ENCODE measurements at places on chromosomes 2 and 18.

- DNase-seq = peak; percentile 53
Observed at GRCh38 chr2:197107291-197108269, 181.1 kb upstream of the PGAP1 start.

DNA sequence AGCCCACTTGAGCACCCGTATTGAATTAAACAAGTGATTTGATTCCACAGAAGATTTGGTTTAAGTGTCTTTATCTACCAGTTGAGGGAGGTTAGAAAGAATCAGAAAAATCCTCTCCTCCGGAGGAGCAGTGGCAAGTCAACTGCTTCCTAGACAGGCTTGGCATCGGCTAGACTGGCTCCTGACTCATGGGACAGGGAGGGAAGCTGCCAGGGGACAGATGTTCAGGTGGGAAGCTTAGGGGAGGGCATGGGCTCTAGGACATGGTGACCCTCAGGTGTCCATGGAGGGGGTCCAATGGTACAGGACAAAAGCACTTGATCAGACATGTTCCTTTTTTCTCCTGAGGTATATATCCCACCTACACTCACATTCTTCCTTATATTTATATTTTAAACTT is 119.3 kb upstream of the IL1R2 start:
- DNase-seq = no peak

DNA sequence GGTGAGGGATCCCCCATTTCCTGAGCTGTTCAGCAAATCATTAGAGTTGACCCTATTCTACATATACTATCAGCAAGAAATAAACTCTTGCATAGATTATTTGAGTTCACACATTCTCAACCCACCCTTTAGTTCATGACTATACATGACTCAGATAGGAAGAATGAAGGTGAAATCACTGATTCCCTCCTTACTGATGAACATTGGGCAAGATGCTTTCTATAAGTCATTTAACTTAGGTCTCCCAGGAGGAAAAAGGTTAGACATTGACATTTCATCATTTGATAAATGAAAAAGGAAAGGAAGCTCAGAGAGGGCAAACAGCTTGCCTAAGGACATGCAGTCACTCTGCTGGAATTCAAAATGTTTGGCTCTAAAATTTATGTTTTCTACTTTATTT is 408.0 kb downstream of the TMEM182 start:
- no peak for DNase-seq

DNA sequence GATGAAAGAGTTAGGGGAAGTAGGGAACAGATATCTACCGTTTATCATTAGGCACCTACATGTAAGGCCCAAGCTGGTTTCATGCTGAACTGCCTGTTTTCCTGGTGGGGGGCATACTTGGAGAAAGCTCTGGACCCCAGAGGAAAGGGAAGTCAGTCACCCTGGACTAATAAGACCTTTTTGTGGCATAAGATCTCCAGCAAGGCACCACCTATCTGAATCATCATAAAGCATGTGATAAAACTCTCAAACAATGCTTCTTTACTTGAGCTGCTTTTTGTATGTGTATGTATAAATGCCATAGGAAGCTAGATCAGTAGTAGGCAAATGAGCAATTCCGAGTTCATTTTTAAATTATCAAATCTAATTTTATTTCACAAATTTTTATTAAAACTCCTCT is 104.8 kb downstream of the TANC1 start:
- DNase-seq = no peak

DNA sequence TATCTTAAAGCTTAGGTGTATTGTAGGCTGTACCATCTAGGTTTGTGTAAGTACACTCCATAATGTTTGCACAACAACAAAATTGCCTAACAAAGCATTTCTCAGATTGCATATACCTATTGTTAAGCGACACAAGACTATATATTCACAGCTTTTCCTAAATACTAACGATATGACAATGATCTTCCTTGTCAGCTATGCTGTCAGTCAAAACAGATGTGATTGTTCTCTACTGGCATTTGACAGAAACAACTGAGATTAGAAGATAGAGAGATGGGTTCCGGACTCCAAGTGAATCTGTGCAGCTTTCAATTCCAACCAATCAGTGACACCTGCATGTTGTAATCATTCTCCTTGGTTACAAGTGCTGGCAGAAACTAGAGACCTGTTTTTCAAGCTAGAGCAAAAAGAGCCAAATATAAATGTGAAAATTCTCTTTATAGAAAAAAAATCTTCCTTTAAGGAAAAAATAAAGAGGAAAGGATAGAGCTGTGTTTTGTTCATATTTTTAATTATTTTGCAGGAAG is 1232.3 kb upstream of the SLC39A10 start:
- no peak for DNase-seq

GRCh38 chr18:62329691-62330454 is 4.8 kb downstream of the TNFRSF11A start:
- DNase-seq = no peak

DNA sequence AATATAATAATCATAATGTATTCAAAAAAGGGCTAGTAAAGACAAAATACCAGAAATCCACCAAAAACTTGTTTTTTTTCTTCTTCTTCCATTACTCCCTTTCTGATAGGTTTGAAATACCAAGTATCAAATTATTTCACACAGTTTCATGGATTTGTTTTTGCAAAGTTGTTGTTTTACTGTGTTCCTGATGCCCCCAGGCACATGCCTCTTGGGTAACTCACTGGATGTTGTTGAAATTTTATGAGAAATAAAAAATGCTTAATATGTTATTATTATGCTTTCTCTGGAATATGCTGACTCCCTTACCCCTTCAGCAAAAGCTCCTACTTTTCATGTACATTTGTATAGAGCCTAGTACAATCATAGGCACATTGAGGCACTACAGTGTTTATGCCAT is 419.6 kb downstream of the NRXN1 start:
- no peak for DNase-seq

DNA sequence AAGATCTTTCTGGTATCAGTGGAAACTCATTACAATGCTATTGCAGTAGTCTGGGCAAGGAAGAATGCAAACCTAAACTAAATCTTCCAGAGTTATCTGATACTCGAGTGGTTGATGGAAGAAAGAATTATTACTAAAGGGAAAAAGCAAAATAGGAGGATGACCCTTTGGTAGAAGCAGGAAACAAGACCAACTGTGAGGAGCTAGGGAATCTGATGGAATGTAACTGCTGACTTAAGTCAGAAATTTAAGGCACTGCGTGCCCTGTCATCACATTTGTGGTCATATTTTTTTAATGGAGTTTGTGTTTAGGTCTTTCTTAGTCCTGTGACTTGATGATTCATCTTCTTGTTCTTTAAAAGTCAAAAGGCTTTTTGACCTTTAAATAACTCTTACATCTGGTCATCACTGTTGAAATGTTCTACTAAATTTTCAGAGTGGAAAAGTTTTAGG is 36.5 kb upstream of the ARMC9 start:
- DNase-seq = no peak

- no peak for DNase-seq
Observed at GRCh38 chr2:15595936-15596335, 4.3 kb downstream of the DDX1 start.

DNA sequence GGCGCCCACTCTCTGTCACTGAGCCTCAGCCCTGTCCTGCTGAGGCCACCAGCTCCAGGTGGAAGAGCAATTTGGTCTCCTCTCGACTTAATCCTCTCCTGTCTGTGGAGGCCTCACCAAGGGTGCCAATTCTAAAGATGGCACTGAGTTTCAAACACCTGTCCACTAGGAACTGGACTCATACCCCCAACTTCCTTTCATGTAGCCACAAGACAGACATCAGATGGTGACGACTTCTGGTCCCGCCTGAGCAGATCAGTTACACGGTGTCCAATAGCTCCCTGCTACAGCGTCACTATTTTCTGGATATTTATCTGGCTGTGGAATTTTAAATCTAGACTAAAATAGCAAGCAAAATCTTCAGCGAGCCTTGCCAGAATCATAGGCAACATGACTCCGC is 24.5 kb upstream of the SP5 start:
- no peak for DNase-seq

- no peak for DNase-seq
Observed at GRCh38 chr2:136221026-136221425, 103.1 kb upstream of the CXCR4 start.

DNA sequence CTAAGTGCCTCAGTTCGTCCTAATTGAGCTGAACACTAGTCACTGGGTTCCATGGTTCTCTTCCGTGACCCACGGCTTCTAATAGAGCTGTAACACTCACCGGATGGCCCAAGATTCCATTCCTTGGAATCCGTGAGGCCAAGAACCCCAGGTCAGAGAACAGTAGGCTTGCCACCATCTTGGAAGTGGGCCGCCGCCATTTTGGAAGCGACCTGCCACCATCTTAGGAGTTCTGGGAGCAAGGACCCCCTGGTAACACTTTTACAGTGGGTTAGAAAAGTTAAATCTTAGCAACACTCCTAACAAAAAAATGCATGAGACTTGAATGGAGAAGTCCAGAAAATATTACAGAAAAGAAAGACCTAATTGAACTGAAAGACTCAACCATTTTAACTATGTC is 84.5 kb downstream of the TMEM18 start:
- DNase-seq = no peak

DNA sequence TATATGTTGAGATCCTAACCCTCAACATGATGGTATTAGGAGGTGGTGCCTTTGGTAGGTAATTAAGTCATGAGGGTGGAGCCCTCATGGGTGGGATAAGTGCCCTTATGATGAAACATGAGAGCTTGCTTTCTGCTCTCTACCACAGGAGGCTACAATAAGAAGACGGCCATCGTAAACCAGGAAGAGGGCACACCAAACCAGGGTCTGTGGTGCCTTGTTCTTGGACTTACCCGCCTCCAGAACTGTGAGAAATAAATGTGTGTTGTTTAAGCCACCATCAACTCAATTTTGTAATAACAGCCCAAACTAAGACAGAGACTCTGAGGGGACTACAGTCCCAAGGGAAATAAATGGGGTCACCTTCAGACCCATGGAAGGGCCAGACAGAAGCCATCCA is 52.3 kb downstream of the IRS1 start:
- no peak for DNase-seq

- no peak for DNase-seq
Observed at GRCh38 chr2:104690255-104690984, 163.5 kb upstream of the POU3F3 start.

All from Caco-2 (cell line).